ENCODE measurements at places on chromosomes 6 and 20.

DNA sequence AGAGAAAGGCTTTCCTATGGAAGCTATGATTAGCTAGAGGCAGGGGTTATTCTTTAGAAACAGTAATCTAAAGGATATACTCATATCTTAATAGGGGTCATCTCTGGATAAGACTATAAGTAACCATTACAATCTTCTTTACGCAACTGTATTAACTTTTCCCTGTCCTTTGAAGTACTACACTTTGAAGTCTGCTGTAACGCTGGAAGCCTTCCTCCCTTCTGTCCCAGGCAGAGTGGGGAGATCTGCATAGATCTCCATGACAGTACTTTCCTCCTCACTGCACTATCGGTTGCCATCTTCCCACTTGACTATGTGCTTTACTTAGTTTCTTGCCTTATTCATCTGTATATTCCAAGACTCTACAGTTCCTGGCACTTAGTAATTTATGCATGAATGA is 20.1 kb downstream of the SLC35B3 start:
- no peak for DNase-seq

DNA sequence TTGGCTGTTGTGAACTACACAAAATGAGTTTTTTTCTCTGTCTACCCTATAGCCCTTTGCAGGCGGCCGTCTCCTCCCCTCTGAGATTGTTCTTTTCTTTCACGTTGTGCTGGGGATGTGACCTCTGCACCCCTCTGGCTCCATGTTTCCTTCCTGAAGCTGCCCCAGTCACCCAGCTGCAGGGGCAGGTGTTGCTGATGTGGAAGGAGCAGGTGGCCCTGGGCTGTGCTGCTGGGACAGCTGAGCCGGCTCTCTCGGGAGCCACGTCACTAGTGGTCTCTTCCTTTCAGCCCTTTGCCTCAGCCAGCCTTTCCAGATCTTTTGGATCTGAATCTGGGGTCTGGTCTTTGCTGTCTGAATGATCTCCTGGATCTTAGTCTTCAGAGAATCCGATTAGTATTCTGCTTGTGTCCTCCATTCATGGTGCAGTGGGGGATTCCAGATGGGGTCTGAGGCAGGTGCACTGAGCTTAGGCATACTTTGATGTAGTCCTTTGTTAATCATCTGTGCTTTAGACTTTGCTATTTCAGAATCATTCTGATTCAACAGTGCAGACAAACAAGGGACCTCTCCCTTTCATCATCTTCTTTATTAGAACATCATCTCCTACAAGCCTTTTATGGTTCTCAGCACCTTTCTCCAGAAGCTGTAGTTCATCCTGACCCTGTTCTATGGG is 31.4 kb downstream of the TMEM181 start:
- no peak for DNase-seq

GRCh38 chr20:51994751-51995417 is 192.6 kb upstream of the SALL4 start:
- DNase-seq = no peak

DNA sequence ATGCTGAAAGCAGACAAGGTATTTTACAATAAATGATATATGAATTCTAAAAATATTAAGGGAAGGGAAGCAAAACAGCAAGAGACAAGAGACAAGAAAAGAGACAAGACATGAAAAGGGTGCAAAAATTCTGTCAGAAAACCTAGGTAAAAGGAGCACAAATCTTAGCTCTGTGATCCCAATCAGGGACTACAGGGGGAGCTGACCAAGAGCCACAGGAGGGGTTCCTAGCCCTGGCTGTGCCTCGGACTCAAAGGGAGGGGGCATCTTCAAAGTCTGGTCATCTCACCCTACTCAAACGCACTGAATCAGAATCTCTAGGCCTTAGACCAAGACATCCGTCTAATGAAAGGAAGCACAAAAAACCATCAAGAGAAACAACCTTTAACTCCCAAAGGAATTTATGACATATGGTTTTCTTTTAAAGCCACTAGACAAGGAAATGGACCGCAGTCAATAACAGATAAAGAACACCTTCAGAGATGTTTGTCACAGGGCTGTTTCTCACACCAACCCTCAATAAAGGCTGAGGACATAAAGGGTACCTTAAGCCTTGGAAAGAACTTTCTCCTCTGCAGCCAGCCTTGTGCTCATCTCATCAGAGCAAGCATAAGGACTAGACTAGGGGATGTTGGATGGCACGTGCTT is 130.4 kb upstream of the CDYL start:
- DNase-seq = no peak

DNA sequence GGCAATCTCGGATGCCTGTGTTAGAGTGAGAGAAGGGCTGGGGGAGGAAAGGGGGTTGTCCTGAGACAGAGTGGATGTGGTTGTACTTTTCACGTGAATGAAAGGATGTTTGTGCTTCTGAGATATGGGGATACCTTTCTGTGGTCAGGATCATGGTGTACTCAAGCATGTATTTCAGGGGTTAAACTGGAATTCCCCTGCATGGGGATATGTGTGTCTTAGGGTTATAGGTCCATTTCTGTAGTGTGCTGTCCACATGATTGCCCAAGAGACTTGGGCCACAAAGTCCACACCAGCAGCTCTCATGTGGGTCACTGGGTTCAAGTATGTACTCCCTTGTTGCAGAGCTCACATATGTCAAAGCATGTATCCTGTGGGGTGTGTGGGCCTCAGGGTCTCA is 10.5 kb downstream of the SYNGAP1 start:
- DNase-seq = no peak

GRCh38 chr6:106145741-106146227 is 59.6 kb downstream of the PRDM1 start:
- DNase-seq = no peak

GRCh38 chr20:1707588-1708449 is 50.2 kb upstream of the SIRPG start:
- no peak for DNase-seq

DNA sequence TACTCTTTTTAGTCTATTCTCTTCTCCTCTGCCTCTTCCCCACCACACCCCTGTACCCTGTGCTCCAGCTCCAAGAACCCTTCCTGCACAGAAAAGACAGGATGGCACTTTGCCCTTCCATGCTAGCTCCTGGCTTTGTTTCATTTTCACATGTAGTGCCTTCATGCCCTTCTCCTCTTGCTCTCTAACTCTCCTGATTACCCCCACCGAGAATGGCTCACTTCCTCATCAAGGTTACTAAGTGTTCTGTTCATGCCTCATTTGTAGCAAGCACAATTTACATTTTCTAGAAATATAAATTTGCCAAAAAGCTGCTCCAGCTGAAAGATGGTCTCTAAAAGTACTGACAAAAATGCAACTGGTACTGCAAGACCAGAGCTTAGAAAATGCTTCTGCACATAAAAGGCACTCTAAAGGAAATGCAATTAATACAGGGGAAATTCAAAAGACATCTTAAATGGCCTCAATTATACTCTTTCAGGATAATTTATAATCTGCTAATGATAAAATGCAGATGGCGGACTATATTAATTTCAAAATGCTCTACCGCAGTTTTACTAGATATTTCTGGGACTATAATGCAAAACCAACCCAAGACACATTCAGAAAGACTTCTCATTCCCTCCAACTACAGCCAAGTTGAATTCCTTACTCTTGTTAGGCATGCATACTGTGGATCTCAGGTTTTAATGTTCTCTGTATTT is 570.2 kb downstream of the PRKN start:
- DNase-seq = no peak

GRCh38 chr6:142387997-142388815 is 86.4 kb downstream of the ADGRG6 start:
- no peak for DNase-seq

DNA sequence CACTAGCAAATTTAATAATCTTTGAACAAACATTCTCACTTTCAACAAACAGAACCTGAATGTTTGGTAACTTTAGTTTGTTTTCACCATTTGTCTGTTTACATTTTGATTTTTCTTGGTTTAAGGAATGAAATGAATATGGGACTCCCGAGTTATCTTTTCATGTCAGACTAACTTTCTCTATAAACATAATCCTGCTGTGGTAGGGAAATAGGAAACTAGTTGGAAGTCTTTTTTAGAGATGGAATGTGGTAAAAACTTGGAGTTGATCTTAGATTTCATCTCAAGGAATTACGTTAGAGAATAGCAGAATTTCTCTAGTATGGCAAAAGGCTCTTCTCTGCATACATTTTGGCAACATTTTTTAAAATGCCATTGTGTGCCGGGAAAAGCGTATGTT is 206.5 kb downstream of the CDKAL1 start:
- DNase-seq = no peak

GRCh38 chr20:63161176-63161651 is 54.7 kb downstream of the YTHDF1 start:
- no peak for DNase-seq

DNA sequence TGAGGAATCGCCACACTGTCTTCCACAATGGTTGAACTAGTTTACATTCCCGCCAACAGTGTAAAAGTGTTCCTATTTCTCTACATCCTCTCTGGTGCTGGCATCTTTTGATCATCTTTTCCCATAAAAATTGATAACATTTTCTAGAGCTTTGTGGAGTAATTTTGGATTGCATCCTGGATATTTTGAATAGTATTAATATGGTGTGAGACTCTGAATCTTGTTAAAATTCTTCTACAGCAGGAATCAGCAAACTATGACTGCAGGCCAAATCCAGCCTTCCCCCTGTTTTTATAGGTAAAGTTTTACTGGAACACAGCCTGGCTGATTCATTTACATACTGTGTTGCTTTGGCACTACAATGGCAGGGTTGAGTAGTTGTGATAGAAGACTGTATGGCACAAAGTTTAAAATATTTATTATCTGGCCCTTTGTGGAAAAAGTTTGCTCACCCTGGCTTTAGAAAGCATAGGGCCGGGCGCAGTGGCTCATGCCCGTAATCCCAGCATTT is 15.0 kb upstream of the RNF8 start:
- DNase-seq = no peak

GRCh38 chr20:40689100-40689942 is at the start of gene MAFB:
MAFB (minus strand) TSS chr20:40689236; CDS start chr20:40688850, 386 bp downstream.
- peak; percentile 13 for DNase-seq

All from activated T-helper 1 cell treated with anti-CD3 and anti-CD28 coated beads, Interleukin-12 subunit alpha, Interleukin-12 subunit beta, Interleukin-2, Interleukin-4 antibody, amounts not matched to agents 30 ng/mL and 10 ng/mL and 1 ng/mL, durations not matched to agents 14 hours and 24 hours and 36 hours (primary cell).